Natural killer cell (primary cell): ENCODE measurements at places on chromosomes 12 and 14.

DNA sequence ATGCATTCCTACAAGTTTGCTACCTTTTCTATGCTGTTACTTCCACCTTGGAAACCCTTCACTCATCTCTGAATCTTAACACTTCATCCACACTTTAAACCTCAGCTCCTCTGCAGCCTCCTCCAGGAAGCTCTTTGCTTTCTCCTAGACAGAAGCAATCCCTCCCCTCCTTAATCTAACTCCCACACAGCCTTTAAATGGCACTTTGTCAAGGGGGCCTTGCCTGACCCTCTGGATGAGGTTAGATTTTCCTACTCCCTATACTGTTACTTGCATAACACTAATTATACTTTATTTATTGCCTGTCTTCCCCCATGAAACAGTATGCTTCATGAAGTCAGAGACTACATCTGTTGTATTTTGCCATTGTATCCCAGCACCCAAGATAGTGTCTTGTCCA lies 394.6 kb downstream of the MED13L start:
- DNase-seq, result no peak

- no peak for DNase-seq
These were observed 32.6 kb downstream of the AKAP6 start for GRCh38 chr14:32361674-32362073.

- no peak for DNase-seq
These were observed 7.6 kb downstream of the NECAP1 start for GRCh38 chr12:8089716-8090115.

- no peak for DNase-seq
These were observed 181.2 kb downstream of the PRKCH start for GRCh38 chr14:61502459-61503093.

DNA sequence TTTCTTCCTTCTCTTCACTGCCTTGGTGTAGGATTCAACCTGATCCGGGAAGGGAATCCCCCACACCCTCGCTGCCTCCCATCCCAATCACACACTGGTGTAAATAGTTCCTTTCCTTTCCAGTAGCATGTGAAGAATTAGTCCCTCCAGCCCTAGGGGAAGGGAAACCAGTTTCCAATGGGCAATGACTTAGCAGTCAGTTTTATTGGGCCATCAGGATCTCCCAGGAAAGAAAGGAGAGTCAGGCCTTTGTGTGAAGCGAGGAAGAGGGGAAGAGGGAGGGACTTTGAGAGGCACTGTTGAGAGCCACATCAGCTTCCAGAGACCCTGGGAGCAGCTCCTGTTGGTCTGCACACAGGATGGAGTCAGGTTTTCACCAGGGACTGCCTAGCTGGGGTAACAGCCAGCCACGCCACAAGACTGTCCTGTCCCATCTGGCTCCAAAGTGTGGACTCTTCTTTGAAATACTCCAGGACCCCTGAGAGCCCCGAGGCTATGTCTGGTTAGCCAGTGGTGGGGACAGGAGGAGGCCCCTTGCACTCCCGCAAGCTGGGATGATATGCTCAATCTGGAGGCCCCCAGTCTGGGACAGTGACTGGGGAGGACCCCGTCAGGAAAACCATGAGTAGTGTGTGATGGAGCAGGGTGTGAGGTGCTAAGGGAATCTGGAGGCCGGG lies 27.9 kb downstream of the MOAP1 start:
- DNase-seq, result no peak

GRCh38 chr14:32940066-32940651 lies 1.5 kb downstream of the NPAS3 start:
- DNase-seq, result no peak

DNA sequence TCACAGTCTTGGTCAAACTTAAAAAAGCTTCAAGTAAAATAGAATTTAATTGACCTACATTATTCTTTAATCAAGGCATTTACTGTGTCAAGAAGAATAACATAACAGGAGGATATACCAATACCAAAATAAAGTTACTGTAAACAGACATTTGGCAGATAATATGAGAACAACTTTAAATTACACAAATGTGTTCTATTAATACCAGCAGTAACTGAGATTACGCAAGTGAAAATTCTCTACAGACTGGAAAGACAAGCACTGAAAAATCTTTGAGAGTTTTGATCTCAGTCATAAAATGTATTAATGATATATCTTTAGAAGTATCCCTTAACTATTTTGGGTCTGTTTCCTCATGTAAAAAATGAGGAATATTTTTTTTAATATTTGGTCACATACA lies 169.2 kb upstream of the SOX5 start:
- DNase-seq, result no peak

DNA sequence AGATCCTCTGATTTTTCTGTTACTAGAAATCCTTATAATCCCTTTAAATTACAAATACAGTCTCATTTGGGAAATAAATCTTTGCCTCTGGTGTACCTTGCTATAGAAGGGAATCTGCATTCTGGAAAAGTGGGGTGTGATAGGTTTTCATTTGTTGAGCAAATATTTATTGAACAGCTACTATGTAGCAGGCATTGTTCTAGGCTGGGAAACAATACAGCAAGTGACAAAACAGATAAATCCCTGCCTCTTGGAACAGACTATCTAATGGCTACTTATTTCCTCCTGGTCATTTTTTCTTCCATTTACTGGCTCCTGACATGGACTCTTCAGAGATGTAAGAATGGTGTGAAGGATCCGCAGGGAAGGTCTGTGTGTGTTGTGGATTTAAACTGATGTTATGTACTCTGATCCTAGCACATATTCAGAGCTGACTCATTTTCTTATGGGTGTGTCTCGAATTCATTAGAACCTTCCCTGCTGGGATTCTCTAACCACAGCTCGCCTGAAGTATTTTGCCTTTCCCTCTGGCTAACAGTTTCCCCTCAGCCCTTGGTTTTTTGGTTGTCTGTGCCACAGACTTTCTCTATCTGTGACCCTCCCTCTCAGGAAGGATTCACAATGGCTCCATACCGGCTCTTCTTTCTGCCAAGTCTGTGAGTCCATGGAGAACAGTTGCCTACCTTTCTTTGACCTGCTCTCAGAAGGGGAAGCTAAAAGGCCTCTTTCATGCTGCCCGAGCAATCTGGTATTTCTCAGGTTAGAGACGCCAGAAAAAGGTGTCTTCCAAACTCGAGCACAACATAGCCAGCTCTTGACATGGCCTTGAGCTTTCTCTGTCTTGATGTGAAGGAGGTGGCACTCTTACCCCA lies 53.7 kb downstream of the TMTC2 start:
- no peak for DNase-seq

GRCh38 chr12:123036466-123037285 lies 56.2 kb downstream of the ARL6IP4 start:
- DNase-seq, result no peak

GRCh38 chr12:62832027-62832426 lies 102.9 kb downstream of the PPM1H start:
- no peak for DNase-seq

DNA sequence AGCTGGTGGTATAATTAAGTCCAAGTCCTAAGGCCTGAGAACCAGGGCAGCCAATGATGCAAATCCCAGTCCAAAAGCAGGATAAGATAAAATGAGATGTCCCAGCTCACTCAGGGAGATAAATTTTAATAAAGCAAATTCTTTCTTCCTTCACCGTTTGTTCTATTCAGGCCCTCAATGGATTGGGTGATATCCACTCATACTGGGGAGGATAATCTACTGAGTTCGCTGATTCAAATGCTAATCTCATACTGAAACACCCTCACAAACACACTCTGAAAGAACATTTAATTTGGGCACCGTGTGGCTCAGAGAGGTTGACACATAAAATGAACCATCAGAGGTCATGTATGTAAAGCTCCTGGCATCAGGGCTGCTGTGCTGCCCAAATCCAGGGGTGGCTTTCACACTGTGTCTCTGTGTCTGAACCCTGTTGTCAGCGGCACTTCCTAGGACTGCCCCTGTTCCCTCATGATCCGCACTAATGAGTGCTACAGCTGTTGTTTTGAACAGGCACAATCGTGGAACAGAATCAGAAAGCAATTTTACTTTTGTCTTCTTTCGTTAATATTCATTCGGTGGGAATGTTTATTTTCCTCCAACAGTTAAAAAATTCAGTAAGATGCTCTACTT lies 428.5 kb upstream of the FBXO33 start:
- no peak for DNase-seq

- DNase-seq, result no peak
These were observed 155.5 kb upstream of the RGS6 start for GRCh38 chr14:71776471-71777360.

GRCh38 chr12:14810953-14811483 lies 3.0 kb downstream of the SMCO3 start:
- peak; percentile 18 for DNase-seq
